Stimulated activated CD4-positive, alpha-beta T cell treated with anti-CD3 and anti-CD28 coated beads, Interleukin-1b, Interleukin-23, amount 100 ng/mL, for 1 hour (primary cell): ENCODE measurements at places on chromosomes 11 and 22.

- no peak for DNase-seq
Observed at GRCh38 chr11:38672445-38672844, 2074.4 kb upstream of the RAG2 start.

GRCh38 chr11:110984693-110985092, 260.8 kb upstream of the POU2AF2 start:
- DNase-seq, result no peak

GRCh38 chr11:8654503-8654902, 28.0 kb downstream of the TRIM66 start:
- no peak for DNase-seq

- no peak for DNase-seq
Observed at GRCh38 chr22:30313527-30314363, 13.0 kb downstream of the TBC1D10A start.

DNA sequence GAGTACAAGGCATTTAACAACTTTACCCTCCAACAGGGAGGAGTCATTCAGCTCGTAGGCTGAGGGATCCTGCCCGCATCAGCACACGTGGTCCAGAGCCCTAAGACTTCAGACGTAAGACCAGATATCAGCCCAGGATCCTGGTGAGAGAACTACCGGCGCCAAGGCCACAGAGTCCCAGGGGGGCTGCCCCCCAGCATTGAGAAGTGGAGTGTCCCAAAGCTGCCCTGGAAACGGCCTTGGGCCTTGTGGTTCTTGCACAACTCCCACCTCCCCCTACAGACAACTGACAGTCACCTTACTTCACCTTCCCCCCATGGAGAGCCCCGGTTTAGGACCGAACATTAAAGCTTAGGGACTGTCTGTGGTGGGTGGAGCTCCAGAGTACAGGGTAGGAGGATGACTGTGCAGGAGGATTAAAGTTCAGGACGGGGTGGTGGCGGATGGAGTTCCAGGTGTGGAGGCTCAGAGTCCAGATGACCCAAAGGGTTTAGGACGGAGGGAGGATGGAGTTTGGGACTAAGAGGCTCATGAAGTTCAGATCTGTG, 1.0 kb downstream of the C11orf91 start:
- no peak for DNase-seq

DNA sequence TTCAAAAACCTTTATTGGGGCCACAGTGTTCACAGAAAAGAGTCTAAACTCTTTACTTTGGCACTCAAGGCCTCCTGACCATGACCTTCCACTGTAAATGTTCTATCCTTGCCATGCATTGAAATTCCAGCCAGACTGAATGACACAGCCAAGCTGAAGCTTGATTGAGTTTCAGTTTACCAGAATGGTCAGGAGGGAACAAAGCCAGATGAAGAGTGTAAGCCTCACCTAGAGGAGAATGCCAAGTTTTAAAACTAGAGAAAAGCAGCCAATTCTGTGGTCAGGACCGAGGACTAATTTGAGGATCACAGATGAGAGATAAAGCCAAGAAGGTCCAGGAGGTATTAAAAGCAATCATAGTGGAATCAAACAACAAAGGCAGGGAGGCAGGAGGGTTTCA, 215.3 kb downstream of the KCNA4 start:
- no peak for DNase-seq

GRCh38 chr22:44423556-44424358, 74.3 kb downstream of the RTL6 start:
- no peak for DNase-seq

DNA sequence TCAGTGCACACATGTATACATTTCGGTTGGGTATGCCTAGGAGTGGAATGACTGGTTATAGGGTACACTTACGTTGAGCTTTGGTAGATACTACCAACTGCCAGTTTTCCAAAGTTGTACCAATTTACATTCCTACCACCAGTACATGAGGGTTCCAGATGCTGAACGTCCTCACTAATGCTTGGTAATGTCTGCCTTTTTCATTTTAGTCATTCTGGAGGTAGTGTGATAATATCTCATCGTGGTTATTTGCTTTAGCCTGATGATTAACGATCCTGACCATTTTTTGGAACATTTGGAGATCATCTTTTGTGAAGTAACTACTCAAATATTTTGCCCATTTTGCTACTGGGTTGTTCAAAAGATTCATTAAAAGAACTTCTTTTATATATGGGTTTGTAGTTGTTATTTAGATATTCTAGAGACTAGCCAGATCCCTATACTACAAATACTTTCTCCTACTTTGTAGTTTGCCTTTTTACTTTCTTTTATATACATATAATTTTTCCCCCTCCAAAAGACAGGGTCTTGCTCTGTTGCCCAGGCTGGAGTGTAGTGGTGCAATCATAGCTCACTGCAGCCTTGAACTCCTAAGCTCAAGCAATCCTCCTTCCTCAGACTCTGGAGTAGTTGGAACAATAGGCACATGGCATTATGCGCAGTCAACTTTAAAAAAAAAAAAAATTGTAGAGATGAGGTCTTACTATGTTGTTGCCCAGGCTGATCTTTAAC, 62.1 kb downstream of the RBFOX2 start:
- DNase-seq, result no peak

DNA sequence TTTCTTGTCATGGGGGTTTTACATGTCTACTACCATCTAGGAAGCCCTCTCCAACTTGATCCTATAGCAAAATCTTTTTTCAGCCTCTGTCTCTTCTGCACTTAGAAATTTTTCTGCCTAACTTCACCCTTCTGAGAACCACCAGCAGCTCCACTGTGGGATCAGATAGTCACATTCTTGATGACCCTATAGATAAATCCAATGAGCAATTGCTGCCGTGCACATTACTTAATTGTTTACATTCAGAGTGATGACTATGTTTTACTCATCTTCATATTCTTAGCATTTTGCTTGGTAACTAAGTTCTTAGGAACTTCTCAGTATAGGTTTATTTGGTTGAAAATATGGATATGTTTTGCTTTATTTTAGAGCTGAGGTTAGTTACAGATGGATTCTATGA, 12.4 kb upstream of the ETS1 start:
- DNase-seq, result no peak

GRCh38 chr11:105989124-105989523, 32.9 kb downstream of the MSANTD4 start:
- DNase-seq, result no peak

- DNase-seq, result no peak
Observed at GRCh38 chr11:23865341-23865975, 631.4 kb upstream of the LUZP2 start.

GRCh38 chr11:131618201-131618600, 247.8 kb downstream of the NTM start:
- DNase-seq, result no peak

DNA sequence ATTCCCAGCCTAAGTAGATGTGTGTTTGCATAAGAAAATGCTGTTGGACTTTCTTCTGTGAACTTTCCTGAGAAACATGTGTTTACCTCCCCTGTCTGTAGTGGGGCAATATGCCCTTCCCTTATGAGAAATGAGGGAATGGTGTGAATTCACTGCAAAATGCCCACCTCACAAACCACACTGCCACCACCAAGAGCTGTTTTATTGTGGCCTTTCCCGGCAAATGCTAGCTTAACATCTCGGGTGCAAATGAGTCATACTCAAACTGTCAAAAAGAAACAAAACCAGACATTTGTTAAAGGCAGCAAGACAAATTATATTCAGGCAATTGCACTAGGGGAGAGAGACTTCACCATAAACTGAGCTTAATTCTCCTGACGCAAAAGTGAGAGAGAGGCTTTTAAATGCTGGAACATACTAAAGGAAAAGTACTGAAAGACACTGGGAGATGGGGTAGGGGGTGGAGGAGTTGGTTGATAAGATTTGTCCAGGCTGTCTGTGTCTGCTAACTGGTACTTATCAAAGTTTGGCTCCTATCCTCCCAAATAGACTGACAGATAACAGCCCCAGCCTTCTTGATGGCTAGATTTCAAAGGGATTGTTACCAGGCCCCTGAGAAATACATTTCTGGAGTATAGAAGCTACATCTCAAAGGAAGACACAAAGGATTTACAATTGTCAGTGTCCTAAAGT, 70.9 kb upstream of the OR5AK2 start:
- DNase-seq, result no peak

DNA sequence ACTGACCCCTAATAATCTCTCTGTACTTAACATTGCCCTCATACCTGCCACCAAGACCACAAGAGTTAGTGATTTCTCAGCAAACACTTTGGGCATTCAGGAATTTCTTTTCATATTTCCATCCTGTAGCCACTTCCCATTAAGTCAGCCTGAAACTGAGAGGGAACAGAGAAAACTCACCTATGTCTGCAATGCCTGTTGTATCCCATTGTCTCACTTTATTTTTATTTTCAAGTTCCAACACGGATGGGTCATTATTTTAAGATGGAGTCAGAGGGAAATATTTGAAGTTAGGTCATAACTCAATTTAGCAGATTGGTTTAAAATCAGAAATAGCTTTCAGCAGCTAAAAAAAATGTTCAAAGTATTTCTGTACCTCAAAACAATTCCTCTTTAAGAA, 937.8 kb upstream of the CHORDC1 start:
- no peak for DNase-seq

GRCh38 chr11:129625930-129626329, 189.7 kb upstream of the TMEM45B start:
- no peak for DNase-seq

DNA sequence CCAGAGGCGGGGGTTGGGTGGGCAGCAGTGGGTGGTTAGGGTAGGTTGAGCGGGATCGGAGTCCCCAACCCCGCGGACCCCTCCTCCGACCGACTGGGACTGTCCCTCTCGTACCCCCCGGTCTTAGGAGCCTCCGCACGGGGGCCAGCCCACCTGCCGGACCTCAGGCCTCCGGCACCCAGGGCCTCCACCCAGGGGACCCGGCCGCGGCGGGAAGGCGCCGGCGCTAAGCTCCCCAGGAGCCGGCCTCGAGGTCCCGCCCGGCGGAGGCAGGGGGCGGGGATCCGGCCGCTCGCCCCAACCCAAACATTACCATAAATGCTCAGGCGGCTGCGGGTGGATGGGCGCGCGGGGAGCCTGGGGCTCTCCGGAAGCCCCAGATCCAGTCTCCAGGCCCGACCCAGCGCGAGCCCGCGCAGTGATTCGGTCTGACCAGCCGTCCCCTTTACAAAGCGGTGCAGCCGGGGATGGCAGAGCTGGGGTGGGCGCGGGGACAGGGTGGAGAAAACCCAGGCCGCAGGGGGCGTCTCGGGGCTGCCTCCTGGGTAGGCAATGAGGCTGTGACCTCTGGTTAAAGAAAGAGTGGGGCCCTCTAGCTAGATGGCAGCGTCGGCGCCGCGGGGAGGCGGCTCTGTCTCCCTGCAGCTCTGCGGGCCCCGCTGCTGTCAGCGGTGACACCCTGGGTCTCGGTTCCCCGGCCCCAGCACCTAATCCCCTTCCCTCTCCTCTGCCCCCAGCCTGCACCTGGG, 4.0 kb upstream of the MCAM start:
- DNase-seq, result no peak

- no peak for DNase-seq
Observed at GRCh38 chr11:130580372-130580771, 131.9 kb downstream of the ADAMTS15 start.

GRCh38 chr11:75365711-75366181, 14.3 kb upstream of the ARRB1 start:
- no peak for DNase-seq

DNA sequence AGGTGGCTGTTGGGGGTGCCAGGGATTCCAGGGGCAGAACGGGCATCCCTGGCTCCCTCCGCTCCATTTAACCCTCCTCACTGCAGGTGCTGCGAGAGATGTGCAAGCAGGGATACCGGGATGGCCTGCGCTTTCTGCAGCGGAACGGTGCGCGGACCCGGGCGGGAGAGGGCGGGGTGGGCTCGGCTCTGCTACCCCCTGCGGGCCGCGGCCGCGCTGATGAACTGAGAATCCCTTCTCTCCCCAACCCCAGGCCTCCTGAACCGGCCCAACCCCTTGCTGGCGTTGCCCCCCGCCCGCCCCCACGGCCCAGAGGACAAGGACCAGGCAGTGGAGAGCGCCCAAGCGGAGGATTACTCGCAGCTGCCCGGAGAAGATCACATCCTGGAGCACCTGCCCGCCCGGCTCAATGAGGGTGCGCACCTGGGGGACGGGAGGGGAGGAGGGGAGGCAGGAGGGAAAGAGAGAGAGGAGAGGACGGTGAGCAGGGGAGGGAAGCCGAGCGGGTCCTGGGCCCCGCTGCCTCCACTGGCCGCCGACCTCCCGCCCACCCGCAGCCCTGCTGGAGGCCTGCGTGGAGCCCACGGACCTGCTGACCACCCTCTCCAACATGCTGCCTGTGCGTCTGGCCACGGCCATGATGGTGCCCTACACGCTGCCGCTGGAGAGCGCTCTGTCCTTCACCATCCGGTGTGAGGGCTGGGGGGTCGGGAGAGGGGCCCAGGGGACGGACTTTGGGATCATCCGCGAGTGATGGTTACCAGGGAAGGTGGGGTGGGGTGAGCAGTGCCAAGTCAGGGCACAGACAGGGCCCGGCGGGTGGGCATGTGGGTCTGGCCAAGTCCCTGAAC, 4.1 kb upstream of the CRACR2B start:
- DNase-seq, result no peak

GRCh38 chr11:2933375-2934020, 4.3 kb upstream of the PHLDA2 start:
- DNase-seq, result no peak

DNA sequence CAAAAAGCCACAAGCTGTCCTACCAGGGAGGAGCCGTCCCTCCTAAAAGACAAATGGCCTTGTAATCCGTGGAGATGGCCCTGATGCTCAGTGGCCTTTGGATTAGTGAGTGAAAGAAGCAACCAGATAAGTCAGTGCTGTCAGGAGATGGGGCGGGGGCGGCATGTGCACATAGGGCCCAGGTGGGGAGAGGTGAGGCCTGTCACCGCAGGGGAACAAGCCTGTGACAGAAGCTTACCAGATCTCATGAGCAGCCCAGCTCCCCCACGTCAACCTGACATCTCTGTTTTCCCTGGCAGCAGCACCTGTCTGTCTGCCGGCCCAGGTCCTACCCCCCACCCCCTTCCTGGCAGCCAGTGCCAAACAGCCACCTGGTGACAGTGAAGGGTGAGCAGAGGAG, 162.6 kb downstream of the BUD13 start:
- DNase-seq, result no peak

GRCh38 chr11:95674657-95675358, 114.8 kb downstream of the FAM76B start:
- no peak for DNase-seq

- DNase-seq, result no peak
Observed at GRCh38 chr11:107370390-107370789, 87.2 kb downstream of the CWF19L2 start.

GRCh38 chr11:12674571-12674935, 332 bp downstream of the TEAD1 start:
- DNase-seq, result no peak

DNA sequence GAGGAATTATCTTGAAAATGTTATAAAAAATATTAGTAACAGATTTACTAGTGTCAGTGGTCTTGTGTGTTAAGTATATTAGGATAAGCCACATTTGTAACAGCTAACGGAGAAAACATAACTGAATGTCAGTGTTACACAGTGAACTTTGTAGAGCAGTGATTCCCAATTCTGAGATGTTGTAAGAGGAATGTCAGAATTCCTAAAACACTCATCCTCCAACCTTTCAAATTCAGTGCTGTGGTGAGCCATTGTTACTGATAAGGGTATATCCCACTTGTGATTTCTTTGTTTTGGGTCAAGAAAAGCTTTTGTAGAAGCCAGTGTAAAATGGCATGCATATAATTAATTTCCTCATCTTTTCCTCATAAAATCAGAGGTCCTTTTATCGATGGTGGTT, 61.9 kb downstream of the ARHGEF12 start:
- DNase-seq, result no peak

GRCh38 chr11:17013548-17014320, 480 bp downstream of the PLEKHA7 start:
- DNase-seq, result no peak
